GM06990 (cell line): ENCODE measurements at places on chromosomes 5 and 9.
A peak's percentile ranks its signal among the peaks of the same experiment; 100 is the strongest.

DNA sequence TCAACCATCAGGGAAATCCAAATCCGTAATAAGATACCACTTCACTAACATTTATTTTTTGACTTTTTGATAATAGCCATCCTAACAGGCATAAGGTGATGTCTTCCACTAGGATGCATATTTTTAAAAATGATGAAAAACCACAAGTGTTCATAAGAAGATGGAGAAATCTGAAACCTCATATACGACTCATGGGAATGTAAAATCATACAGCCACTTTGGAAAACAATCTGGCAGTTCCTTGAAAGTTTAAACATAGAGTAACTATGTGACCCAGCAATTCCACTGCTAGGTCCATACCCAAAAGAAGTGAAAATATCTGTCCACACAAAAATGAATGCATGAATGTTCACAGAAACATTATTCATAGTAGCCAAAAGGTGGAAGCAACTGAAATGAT is 431.0 kb downstream of the ENC1 start:
- DNase-seq: no peak

DNA sequence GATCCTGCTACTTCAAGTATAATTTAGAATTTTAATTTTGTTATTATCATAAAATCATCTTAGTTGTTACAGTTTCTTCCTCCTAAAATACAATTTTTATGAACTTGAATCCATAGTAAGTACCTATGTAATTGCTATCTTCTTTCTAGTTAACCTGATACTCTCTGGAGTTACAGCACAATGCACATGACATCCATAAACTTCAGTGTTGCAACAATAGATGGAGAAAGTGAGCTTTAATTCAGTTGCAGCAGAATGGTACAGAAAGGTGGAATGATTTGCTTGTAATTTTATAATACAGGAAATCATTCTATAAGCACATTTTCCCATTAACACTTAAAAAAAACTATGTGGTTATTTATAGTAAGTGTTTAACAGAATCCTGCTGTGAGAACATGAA is 372.0 kb downstream of the CDH9 start:
- no peak for DNase-seq

GRCh38 chr5:131194725-131195124 is 24.0 kb downstream of the LYRM7 start:
- DNase-seq: no peak

- no peak for DNase-seq
Observed at GRCh38 chr9:32136700-32137339, 247.6 kb upstream of the ACO1 start.

DNA sequence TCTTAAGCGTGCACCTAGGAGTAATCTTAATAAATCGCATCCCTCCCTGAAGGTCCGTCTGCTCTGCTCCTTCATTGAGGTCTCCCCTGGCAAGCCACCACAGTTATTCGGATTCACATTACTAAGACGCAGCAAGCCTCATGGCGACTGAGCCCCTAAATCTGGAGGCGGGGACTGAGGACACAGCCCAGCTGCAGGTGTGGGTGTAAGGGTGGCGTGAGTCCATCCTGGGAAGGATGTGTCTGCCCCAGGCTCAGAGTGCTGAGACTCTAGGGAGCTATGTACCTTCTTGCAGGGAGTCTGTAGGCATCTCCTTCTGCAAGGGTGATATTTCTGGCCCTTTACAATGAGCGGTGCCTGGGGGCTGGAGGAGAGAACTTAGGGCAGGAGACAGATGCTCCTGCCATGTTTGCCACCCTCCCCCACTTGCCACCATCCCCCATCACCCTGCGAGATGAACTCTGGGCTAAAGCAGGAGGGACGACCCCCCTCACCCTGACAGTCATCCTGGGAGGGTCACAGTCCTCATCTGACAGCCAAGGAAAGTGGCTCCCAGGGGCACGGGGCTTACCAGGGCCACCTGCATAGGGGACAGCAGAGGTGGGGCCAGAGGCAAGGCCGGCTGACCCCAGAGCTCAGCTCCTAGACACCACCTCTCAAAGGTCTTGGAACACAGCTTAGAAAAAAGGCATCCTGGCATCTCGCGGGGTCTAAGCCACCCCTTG is 76.4 kb upstream of the FCN1 start:
- DNase-seq: no peak

DNA sequence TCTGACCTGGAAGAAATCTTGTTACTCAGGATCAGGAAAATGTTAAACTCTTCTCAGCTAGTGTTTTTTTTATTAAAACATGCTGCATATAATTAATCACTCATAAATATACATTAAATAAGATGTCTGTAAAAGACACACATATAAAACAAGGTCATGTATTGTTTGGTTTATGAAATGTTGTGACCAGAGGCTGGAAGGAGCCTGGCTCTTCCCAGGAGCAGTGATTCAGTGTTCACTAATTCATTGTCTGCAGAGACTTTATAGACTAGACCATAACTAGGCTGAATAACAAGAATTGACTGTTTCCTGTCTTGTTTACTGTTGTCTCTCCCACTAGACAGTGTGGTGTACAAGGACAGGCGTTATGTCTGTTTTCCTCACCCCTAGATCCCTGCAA is 49.1 kb upstream of the ANKRD55 start:
- no peak for DNase-seq

DNA sequence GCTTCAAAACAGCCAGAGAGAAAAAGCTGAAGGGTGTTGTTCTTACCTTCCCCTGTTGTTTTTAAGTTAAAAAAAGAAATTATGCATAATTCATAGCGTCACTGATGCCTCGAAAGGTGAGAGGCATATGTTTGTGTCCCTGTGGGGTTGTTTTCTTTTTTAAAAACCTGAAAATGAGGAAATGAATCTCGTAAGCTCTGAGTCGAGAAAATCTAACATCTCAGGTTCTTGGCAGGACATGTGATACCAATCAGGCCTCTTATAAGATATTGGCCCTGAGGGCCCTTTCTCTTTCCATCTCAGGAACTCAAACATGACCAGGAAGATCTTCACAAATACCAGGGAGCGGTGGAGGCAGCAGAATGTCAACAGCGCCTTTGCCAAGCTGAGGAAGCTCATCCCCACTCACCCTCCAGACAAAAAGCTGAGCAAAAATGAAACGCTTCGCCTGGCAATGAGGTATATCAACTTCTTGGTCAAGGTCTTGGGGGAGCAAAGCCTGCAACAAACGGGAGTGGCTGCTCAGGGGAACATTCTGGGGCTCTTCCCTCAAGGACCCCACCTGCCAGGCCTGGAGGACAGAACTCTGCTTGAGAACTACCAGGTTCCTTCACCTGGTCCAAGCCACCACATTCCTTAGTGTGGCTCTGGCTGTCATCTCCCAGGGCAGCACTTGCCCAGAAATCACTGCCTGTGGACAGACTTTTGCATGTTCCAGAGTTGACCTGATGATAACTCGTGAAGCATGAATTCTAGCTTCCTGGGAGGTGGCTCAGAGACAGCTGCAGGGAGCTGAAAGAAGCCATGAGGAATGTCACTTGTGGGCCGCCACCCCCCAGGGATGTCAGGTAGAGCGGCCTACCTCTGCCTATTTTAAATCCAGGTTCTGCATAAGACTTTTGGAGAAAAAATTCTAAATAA is at the start of gene TAL2:
Gene TAL2 (plus strand): TSS at position 274 of the 921 bp plus-strand sequence. CDS start 40 bp downstream, at position 314.
- DNase-seq: peak; percentile 51

DNA sequence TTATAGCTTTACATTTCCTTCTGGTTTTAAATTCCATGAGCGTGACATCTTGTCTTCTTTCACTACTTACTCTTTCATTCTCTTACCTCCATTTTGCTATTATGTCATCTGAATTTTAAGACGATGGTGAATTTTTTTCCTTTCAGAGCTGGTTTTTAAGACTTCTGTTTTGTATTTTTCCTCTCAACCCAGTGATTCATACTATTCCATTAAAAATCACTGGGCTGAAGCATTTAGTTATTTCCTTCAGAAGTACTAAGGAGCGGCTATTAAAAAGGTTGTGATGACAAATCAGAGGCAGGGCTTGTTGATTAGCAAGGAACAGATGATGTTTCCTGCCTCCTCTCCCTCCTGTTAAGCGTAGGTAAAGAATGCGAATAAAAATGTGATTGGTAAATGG is 16.5 kb downstream of the AGXT2 start:
- no peak for DNase-seq

GRCh38 chr5:128844354-128844923 is 120.8 kb upstream of the SLC27A6 start:
- DNase-seq: no peak

GRCh38 chr5:176596689-176597416 is 13.1 kb downstream of the GPRIN1 start:
- DNase-seq: peak; percentile 66

DNA sequence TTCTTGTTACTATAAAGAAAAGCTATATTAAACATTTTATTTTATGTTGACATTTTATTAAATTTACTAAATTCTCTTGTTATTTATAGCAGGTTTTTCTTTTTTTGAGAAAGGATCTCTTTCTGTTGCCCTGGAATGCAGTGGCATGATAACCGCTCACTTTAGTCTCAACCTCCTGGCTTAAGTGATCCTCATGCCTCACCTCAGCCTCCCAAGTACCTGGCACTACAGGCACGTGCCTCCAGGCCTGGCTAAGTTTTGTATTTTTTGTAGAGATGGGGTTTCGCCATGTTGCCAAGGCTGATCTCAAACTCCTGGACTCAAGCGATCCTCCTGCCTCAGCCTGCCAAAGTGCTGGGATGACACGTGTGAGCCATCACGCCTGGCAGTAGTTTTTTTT is 280.2 kb upstream of the C9orf72 start:
- no peak for DNase-seq
